Renal pelvis (tissue), 12 donors: ENCODE measurements at places on chromosomes 13 and 19. TPM values are rescaled to one million over a fixed set of nuclear protein-coding genes. Genes with fewer than 3 reads are reported as not detected.
A peak's percentile ranks its signal among the peaks of the same experiment; 100 is the strongest.

GRCh38 chr19:29495091-29495490 is 30.7 kb upstream of the VSTM2B start:
- no peak for DNase-seq

DNA sequence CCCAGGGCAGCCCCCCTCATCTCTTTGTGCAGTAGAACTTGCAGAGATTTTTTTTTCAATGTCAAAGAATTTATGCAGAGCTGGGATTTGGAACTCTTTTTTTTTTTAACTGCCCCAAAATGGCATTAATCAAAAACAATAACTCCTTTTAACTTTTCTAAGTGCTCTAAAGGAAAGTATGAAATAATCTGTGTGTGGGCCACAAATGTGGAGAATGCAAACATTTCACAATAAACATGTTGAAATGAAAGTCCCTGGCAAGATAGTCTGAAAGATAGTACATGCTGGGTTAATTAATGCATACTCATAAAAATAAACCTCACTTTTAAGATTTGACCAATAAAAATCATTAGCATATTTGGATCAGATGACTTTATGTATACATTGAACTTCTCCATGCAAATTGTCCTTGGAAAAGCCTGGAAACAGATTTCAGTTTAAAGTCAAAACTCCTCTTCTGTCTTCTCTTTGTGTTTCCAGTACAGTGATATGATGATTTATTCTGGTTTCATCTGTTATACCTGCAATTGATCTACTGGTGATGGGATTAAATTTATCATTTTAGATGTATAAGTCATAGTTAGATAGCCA is 30.5 kb upstream of the ZNF536 start:
- peak; percentile 21 for DNase-seq

DNA sequence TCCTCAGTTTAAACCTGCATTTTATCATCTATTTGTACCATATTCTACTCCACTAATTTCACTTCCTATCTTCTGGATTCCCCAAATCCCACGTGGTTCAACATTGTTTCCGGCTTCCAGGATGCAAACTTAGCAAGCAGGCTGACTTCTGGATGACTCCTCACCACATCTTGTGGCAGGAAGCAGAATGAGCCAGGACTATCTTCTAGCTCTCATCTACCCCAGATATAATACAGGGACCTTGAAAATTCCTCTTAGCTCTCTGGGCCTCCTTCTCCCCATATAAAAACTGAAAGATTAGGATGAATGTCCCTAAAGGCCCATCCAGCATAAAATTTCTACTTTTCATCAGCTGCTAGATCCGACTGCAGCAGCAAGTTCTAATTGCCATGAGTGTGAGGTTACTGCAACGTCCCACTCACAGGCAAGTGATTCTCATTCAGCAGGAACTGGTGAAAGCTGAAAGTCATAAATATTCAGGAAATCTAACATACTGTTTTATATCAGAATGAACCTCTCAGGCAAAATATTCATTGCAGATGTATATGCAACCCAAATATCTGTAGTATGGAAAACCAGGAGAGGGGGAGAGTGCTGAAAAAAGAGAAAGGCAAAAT is 93.4 kb downstream of the KCTD12 start:
- DNase-seq = no peak

GRCh38 chr13:44416301-44416700 is 42.7 kb downstream of the SERP2 start:
- no peak for DNase-seq

Gene RYR1
- polyA plus RNA-seq = 5.2 TPM
